Left cardiac atrium (tissue), 4 donors: ENCODE measurements at places on chromosomes 11 and 22. TPM values are rescaled to one million over a fixed set of nuclear protein-coding genes. Genes with fewer than 3 reads are reported as not detected.
A peak's percentile ranks its signal among the peaks of the same experiment; 100 is the strongest.

Gene CCDC157
- 0.84 TPM for total RNA-seq

Gene P2RX3
- total RNA-seq: 0.84 TPM

Gene GLYAT
- 1.2 TPM for total RNA-seq

Gene RNF26
- total RNA-seq: 14.1 TPM

DNA sequence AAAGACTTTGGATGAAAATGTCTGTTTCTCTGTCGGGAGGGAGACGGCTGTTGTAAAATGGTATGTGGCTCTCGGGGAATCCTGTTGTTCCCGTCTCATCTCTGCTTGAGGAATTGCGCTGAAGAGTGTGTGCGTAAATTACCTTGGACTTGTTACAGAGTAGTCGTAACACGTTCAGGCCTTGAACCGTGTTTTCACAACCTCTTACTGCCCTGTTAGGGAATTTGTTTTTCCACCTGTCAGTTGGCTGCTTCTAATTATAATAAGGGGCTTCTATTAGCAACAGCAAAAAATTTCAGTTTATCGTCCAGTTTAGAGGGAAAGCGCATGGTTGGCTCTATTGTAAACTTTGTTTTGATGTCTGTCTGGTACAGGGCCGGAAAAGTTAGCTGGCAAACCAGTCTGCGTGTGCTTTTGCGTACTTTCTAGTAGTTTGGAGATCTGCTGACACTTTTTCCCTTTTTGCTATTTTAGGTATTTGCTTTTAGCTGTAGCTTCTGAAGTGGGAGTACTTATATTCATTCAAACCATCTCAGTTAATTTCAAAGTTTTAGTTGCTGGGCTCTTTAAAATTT lies 1.5 kb downstream of the HIPK3 start:
- no peak for DNase-seq

DNA sequence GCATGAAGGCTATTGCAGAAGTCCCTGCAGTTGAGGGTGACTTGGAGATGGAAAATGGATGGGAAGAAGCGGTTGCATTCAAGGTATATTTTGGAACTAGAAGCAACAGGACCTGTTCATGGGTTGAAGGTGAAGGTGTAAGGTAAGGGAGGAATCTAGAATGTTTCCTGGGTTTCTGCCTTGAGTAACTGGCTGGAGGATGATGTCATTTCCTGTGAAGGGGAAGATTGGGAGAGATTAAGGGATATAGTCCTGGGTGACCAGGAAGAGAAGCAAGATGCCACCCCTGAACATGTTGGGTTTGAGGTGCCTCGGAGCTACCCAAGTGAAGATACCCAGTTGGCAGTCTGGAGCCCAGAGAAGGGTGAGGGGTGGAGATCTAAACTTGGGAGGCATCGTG lies 12.1 kb upstream of the MOGAT2 start:
- no peak for DNase-seq

DNA sequence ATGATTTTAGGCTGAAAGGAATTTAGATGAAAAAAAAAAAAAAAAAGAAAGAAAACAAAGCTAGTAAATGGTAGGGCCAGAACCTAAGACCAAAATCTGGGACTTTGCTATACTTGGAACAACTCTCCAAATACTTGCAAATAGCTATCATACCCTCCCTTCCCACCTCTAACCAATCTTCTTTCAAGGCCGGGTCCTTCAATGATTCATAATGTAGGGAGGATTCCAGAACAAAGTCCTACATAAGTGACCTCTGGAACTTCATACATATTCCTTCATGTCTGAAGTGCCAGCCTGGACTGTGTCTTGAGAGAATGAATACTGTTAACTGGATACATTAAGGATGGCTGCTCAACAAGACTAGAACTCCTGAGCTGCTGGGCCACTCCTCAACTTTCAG lies 9.9 kb downstream of the STK33 start:
- DNase-seq: no peak

GRCh38 chr11:62269654-62270278 lies at the start of gene SCGB2A2:
SCGB2A2 (plus strand) TSS chr11:62270158; CDS start chr11:62270217, 59 bp downstream.
- peak; percentile 21 for DNase-seq

- no peak for DNase-seq
These were observed 64.5 kb downstream of the TP53I11 start for GRCh38 chr11:44885919-44886789.

DNA sequence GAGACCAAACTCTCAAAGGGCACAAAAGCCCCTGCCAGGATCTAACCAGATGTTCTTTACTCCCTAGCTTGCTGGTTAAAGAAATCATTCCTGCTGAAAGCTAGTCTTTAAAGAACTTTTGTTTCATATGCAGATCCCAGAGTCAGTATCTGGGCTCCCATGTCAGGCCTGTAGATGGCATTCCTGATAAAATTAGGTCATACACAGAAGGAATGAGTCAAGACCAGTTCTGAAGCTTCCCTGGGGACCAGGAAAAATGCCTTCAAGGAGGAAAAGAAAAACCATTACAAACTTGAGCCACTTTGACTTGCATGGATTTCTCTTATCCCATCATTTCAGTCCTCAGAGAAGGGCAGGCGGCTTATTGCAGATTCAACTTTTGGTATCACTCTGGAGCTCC lies 5.9 kb downstream of the DBX1 start:
- DNase-seq: no peak
